ENCODE measurements at places on chromosomes 4 and X. TPM values are rescaled to one million over a fixed set of nuclear protein-coding genes. Genes with fewer than 3 reads are reported as not detected.

Gene PCSK1N
- 0.09 TPM for total RNA-seq

Gene GABRB1
- 0.60 TPM for total RNA-seq

Gene SPIN2A
- 2.4 TPM for total RNA-seq

Gene TRAM1L1
- 3.3 TPM for total RNA-seq

Gene ADH7
- total RNA-seq, result not detected

Gene MAGEA9B
- not detected for total RNA-seq

Gene IQSEC2
- 7.7 TPM for total RNA-seq

Gene PAK3
- 1.4 TPM for total RNA-seq

Gene FAM9C
- under 0.01 TPM for total RNA-seq

Gene CNKSR2
- total RNA-seq, result 0.32 TPM

Gene MAGEA2
- total RNA-seq, result not detected

Gene PSAPL1
- not detected for total RNA-seq

Gene CXorf65
- total RNA-seq, result not detected

Gene CT47A1
- not detected for total RNA-seq

Gene NUP62CL
- total RNA-seq, result not detected

Gene ADGRG4
- not detected for total RNA-seq

Gene FREM3
- total RNA-seq, result not detected

All from bronchial smooth muscle cell (primary cell).